ENCODE measurements at places on chromosomes 4 and X.

- DNase-seq: no peak
Observed at GRCh38 chr4:48367016-48367415, 25.7 kb downstream of the SLAIN2 start.

DNA sequence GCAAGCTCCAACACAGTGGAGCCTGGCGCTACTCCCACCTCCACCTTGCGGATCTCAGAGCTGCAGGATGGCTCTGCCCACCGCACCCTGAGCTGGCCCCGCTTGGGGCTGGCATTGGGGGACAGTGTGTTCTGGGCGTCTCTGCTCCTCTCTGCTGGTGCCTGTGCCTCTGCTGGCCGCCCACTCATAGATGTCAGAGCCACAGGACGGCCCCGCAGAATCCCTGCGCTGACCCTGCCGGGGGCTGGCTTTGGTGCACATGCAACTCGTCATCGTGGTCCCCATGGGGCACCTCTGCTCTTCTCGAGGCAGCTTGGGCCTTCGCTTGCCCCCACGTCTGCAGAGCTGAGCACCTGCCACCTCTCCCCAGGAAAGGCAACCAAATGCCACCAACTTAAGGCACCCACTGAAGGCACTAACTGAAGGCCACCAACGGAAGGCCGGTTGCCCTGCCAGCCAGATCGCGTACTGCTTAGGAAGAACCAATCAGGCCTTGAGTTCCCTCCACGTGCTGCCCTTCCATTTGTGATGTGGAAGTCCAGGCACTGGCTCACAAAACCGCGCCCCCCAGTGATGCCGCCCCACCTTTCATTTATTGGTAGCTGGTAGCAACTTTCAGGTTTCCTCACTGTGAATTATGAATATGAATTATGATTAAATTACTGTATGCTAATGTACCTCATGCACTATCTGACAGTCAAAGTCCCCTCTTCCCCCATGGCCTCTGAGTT lies 23.3 kb upstream of the FRG1 start:
- no peak for DNase-seq

DNA sequence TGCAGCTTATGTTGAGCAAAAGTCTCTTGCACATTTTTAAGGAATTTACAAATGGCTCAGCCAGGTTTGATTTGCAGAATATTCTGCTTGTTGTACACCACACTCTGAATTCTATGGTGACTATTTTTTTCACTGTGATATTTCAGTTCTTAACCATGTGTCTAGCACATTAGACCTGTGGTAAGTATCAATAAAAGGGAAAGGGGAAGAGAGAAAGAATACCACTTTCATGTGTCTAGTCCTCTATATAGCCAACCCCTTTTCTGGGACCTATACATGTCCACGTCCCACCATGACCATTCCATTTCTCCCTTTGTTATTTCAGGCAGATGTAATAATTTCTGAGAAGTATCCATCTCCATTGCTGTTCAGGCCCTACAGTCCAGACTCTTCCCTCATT lies 121.3 kb upstream of the PNPLA4 start:
- DNase-seq: no peak

- no peak for DNase-seq
Observed at GRCh38 chr4:112593438-112594133, 43.1 kb downstream of the ZGRF1 start.

GRCh38 chr4:105944540-105944939 lies 49.3 kb downstream of the NPNT start:
- no peak for DNase-seq

GRCh38 chrX:40543661-40544328 lies 37.0 kb upstream of the ATP6AP2 start:
- peak; percentile 67 for DNase-seq

GRCh38 chr4:147596377-147596776 lies 20.8 kb upstream of the TMEM184C start:
- no peak for DNase-seq

All from pulmonary artery endothelial cell (primary cell).